ENCODE measurements at places on chromosomes 12 and 14.

DNA sequence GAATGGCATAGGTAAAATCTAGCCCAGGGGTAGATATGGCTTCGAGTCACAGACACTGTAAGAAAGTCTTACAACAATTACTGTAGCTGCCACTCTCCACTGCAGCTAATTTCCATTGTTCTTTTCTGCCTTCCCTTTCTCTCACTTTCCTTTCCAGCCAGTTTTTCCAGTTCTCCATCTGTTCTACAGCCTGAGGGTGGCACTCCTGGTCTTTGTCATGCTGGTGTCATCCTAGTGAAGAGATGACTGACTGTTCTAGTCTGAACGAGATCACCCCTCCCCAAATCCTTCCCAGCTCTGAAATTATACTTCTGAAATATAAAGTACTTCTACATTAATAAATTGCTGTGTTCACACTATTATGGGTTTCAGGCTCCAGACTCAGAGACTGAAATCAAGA lies 74.2 kb upstream of the CSRP2 start:
- no peak for DNase-seq

DNA sequence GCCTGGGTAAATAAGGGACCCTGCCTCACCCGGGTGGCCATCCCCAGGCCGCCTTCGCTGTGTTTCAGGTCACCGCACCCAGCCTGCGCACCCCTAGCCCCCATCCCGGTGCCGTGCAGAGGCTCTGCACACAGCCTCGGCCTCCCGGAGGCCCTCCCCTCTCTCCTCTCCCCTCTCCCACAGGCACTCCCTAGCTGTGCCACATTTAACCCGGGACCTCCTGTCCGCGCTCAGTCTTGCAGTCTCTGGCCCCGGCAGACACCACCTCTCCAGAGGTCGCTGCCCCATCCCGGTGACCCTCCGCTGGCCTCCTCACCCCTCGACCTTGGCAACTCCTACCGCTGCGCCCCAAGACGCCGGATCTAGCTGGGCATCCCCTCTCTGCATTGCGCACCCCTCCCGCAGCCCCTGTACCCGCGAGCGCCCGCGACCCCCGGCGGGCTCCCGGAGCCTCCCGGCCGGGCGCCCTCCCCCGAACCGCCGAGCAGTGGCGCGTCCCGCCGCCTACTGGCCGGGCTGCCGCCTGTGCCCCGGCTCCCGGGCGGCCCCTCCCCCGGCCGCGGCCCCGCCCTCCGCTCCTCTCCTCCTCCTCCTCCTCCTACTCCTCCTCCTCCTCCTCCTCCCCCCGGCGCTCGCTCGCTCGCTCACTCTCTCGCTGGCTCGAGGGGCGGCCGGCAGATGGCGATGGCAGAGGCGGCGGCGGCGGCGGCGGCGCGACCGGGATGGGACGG lies 120.7 kb downstream of the AACS start:
- DNase-seq, result peak; percentile 68

DNA sequence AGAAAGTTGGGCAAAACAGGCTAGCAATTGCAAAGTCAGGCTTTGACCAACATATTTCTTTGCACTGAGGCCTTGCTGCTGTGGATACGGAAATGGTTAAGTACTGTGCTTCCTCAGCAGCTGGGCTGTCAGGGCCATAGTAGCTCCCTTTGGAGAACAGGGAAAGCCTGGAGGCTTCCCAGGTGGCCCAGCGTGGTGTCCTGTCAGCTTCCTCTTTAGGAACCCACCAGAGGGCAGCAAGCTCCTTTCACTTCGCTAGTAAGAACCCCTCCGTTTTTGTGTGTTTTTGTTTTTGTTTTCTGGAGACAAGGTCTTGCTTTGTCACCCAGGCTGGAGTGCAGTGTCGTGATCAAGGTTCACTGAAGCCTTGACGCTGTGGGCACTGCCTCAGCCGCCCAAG lies 1.7 kb upstream of the CFAP251 start:
- peak; percentile 35 for DNase-seq

- DNase-seq, result no peak
Measured at GRCh38 chr14:33767586-33768457, 183.1 kb downstream of the EGLN3 start.

GRCh38 chr12:91567100-91567485 lies 384.5 kb upstream of the DCN start:
- DNase-seq, result no peak

- DNase-seq, result no peak
Measured at GRCh38 chr12:127726671-127727315, 540.2 kb upstream of the TMEM132C start.

GRCh38 chr12:52656616-52657015 lies 4.6 kb upstream of the KRT2 start:
- DNase-seq, result no peak

GRCh38 chr12:1862973-1863372 lies 42.6 kb downstream of the LRTM2 start:
- no peak for DNase-seq

GRCh38 chr12:115944837-115945490 lies 332.5 kb downstream of the MED13L start:
- no peak for DNase-seq

DNA sequence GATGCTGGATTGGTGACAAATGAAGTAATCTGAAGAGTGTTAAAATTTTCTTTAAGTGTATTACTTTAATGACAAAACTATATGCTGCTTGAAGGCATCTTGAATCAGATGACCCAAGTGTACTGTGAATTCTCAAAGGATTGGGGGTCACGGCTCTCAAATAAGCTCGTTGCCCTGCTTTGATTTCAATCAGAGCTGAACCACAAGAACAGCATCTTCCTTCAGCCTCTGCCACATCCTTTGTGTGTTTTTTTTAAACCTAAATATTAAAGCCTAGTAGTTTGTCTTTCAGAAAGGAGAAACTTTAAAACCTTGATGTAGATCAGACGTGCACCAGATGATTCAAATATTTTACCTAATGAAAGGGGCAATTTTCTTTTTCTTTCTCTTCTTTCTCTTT lies 11.7 kb downstream of the ELK3 start:
- DNase-seq, result no peak

DNA sequence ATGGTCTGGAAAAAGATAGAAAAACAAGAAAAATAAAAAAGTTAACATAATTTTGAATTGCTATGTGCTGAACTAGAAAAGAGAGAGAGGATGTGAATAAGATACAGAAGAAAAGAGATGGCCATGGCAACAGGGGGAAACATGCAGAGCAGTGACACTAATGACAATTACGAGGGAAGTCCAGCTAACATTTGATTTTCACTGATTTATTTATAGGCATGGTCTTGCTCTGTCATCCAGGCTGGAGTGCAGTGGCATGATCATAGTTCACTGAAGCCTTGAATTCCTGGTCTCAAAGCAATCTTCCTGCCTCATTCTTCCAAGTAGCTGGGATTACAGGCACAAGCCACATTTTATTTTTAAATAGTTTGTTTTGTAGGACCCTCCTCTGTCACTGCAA lies 1.8 kb downstream of the OR6C74 start:
- DNase-seq, result no peak

GRCh38 chr12:1638203-1638602 lies 9.2 kb downstream of the WNT5B start:
- DNase-seq, result no peak

DNA sequence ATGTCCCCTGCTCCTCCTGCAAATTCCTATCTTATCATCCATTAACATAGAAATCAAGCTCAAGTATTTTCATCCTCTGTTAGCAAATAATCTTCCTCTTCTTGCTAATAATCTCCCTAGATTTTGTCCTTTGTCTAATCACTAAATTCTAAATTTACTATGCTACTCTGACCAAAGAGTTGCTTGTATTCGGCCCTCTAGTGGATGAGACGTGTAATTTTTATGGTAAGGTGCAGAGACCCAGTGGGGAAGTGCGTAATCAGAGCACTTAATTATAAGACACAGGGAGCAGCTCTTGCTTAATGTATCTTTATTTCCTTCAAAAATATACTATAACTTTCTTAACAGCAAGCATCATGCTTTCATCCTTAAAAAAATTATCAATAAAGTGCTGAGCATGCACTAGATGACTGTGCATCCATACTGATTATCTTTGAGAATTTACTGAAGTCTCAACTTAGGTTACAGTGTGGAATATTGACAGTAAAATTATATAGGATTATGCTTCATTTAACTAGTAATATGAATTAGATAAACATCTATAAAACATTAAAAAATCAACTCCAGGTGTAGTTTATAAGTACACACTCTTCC lies 212.6 kb downstream of the SLC16A7 start:
- peak; percentile 50 for DNase-seq

- DNase-seq, result peak; percentile 54
Measured at GRCh38 chr14:34030864-34031263, 80.0 kb upstream of the EGLN3 start.

DNA sequence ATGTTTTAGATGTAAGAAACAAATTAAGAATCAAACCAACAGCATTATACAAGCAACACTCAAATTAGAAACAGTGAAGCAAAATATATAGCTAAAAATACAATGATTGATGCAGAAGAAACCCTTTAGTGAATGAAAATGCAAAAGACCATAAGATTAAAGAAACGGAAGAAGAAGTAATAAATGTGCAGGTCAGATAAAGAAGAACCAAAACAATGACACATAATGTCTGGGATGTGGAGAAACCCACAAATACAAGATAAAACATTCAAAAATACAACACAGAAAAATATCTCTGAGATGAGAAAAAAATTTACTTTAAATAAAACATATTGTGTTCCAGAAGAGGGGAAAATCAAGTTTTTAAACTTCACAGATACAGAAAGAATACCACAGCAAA lies 73.4 kb upstream of the AVPR1A start:
- DNase-seq, result no peak

DNA sequence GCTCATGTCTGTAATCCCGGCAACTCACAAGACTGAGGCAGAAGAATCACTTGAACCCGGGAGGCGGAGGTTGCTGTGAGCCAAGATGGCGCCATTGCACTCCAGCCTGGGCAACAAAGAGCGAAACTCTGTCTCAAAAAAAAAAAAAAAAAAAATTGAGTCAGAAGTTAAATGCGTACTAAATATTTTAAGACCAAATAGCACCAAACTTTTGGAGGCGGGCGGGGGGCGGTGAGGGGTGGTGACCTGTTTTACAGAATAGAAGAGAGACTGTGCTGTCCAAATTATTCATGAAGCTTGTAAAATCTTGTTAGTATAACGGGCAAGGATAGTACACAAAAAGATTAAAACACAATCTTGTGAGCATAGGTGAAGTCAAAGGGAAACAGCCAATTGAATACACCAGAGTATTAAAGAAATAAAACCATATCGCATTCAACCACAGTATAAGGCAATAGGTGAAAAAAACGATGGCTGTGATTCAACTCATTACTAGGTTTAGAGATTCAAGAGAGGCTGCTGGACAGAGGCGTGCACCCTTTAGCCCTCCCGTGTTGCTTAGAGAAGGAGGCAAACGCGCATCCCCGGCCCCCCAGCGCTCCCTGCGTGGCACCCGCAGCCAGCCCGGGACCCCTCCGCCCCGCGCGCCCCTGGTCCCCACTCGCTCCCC lies 571 bp downstream of the ZNF891 start:
- no peak for DNase-seq

DNA sequence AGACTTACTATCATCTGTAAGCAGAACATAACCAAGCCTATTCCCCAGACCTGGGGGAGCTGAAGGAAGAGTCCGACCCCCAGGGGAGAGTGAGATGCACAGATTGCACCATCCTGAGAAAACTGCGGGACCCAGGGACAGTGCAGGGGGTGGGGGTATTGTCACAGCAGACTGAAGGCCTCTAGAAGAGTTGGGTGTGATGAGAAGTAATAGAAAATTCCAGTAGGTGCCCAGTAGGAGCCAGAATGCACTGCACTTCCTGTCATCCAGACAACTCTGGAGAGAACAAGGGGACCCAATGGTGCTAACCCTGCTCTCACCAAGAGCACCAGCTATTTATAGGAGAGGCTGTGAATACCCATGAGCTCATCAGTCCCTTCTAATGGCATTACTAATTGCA lies 190.1 kb downstream of the BCL11B start:
- DNase-seq, result no peak

GRCh38 chr14:96081767-96082400 lies 42.7 kb downstream of the C14orf132 start:
- no peak for DNase-seq

DNA sequence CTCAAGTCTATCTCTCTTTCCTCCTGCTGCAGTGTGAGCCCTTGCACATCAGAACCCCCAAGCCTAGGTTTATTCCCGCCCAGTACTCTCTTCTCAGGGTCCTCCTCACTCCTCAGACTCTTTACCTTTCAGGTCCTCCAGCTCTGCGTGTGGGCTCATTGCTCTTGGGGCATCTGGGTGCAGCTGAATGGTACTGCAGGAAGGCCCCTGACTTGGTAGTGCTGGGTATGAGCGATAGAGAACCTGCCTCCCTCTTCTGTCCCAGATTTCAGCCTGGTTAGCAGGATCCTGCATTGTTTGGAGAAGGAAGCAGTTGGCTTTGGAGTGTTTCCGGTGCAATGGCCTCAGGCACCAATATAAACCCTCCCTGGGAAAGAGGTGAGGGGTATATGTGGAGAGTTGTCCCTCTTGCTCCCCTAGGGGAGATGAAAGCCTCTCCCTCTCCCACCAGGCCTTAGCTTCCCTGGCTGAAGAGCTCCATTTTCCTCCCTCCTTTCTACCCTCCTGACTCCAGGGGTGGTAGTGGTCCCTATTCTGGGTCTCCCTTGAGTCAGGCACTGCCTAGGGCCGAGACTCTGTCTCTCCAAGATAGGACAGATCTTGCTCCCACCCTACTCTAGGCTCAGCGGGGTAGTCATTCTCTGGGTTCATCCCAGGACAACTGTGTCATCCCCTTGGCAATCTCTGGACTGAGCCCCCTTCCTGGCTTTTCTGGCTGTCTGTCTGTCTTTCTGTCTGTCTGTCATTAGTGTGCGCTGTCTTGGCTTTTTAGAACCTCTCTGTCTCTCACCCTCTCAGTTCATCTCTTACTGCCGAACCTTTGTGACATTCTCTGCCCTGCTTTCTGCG lies 3.8 kb downstream of the LRP1 start:
- DNase-seq, result no peak

GRCh38 chr14:52286661-52287649 lies 19.5 kb downstream of the PTGDR start:
- peak; percentile 36 for DNase-seq

DNA sequence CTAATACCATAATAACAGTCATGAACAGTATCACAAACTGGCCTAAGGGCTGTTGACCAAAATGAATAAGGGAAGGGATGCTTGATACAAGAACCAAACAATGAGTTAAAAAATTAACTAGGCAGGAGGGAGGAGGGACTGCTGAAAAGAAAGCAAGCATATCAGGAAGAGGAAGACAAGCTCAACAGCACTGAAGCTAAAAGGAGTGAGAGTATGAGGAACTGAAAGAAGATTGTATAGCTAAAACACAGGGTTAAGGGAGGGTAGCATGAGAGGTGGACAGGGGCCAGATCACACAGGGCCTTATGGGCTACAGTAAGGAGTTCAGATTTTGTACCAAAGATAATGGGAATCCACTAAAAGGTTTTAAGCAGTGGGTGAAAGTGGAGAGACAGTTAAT lies 34.1 kb downstream of the ITGA7 start:
- DNase-seq, result peak; percentile 66

DNA sequence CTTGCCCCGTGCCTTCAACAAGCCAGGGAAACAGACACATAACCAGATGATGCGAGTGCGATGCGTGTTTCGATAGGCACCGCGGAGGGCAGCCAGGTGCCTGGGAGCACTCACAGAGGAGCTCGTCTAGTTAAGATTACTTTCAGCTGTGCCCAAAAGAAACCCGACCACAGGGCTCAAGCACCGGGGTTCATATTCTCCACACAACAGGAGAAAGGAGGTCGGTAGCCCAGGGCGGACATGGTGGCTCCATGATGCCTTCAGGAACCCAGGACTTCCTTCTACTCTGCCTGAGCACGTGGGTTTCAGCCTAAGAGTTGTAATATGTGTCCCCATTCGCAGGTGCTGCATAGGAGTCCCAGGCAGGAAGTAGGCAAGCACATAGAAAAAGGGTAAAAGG lies 53.7 kb upstream of the DDX11 start:
- no peak for DNase-seq

Data from pons (tissue), 1 donor.